ENCODE measurements at places on chromosomes 2 and 18.

GRCh38 chr2:69618362-69618761 lies 25.2 kb downstream of the AAK1 start:
- no peak for DNase-seq

- DNase-seq: no peak
Observed at GRCh38 chr2:118177884-118178283, 89.6 kb downstream of the INSIG2 start.

DNA sequence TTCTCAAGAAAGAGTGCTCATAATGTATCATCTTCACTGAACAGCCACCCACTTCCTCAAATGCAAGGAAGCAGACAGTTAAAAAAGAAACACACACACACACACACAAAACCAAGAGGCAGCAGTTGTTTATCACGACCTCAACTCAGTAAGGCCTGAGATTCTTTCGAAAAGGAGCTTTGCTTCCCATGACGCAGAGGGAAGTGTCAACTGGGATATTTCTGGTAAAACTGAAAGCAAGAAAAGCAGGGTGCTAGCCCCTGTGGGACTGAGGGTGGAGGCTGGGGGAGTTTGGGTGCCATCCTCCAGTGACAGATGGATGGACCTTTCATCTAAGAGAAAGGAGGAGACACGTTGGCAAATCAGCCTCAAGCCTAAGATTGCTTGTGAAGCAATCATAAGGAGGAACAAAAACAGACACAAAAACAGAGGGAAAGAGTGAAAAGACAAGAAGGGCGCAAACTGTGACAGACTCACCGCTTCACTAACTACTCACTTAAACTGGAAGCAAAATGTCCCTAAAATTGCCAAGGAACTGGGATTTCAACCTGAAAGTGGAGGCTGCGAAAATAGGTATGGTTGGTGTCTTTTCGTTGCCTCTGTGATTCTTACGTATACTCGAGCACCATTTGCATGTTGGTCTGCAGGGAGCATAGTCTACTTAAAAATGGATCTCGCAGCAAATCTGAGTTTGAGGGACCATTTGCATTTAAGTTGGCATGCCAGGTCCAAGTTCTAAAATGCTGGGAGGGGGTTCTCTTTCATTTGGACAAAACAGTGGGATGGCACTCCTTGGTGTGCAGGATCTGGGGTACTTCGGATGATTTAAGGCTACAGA lies at the start of gene ARHGAP25:
Gene ARHGAP25, plus strand, starts transcription at position 124 of the 838 bp plus-strand sequence. Its CDS starts 389 bp downstream, at position 513.
- no peak for DNase-seq

- no peak for DNase-seq
Observed at GRCh38 chr2:214203214-214203613, 207.6 kb upstream of the VWC2L start.

DNA sequence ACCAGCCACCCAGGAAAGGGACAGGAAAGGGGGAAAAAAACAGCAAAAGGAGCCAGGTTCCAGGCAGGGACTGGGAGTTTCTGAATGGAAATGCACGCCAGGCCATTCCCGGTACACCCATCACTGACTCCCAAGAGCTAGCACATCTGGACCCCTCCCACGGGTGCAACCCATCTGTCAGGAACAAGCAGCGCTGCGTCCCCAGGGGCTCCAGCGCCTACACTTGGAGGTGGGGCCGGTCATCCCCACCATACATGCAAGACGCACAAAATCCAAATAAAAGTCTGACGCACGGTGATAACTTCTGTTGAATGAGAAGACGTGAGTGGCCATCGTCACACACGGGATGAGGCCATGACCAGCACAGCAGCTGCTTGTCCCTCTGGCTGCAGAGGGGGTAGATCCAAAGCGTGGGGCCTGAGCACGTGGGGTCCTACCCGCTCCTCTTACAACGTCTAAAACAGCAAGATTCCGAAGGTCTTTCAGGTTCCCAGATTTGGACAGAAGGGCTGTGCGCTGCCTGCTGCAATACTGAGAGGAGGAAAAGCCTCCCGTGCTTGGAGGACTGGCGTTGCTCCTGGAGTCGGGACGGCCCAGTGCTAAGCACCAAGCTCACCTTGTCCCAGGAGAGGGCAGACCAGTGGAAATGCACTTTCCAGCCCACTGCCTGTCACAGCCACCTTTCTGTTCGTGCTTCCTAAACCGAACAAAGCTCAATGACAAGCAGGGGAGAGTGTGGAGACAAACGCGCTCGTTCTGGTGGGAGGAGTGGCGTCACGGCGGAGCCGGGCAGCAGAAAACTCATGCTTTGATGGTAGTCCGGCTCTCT lies 68.9 kb downstream of the NDUFA10 start:
- DNase-seq: no peak

DNA sequence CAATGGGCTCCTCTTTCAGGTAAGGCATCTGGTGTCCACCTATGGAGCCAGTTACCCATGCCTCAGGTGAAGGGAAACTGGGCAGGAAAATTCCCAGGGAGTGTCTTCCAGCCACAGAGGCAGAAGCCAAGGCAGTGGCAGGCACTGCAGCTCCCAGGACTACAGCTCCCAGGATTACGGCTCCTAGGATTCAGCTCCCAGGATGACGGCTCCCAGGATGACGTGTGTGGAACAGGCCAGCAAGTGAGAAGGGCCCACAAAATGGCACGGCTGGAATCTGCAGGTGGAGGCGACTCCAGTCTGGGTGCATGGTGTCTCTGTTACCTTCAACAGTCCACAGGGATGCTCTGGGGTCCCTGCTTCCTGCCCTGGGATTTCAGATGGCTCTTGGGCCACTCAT lies 92.1 kb downstream of the PTGR3 start:
- peak; percentile 23 for DNase-seq

GRCh38 chr2:56267415-56267788 lies 83.6 kb downstream of the CCDC85A start:
- no peak for DNase-seq

GRCh38 chr2:128269063-128269989 lies 49.3 kb downstream of the HS6ST1 start:
- DNase-seq: peak; percentile 41

All from ecto neural progenitor cell (in vitro differentiated cells).